ENCODE measurements at places on chromosomes 6 and 20. TPM values are rescaled to one million over a fixed set of nuclear protein-coding genes. Genes with fewer than 3 reads are reported as not detected.

Gene CFB
- total RNA-seq, result 11.4 TPM

Gene MCHR2
- not detected for total RNA-seq

Gene PRPH2
- 3.0 TPM for total RNA-seq

Gene KCNQ5
- 0.17 TPM for total RNA-seq

Gene ZCCHC3
- total RNA-seq, result 25.1 TPM

Gene RAET1G
- 0.82 TPM for total RNA-seq

Gene PCED1A
- total RNA-seq, result 41.4 TPM

Gene TDRD6
- total RNA-seq, result not detected

Gene ELOVL2
- 0.09 TPM for total RNA-seq

Gene CALHM4
- not detected for total RNA-seq

Gene CDH26
- total RNA-seq, result not detected

Gene SRMS
- not detected for total RNA-seq

Gene PHACTR3
- not detected for total RNA-seq

Gene AVP
- not detected for total RNA-seq

Gene PNLDC1
- total RNA-seq, result not detected

Gene BHLHE23
- total RNA-seq, result not detected

Gene GABRR1
- not detected for total RNA-seq

Gene UNC93A
- not detected for total RNA-seq

Gene EEF1A2
- 0.09 TPM for total RNA-seq

Gene SIRPD
- total RNA-seq, result not detected

Gene TMEM244
- not detected for total RNA-seq

Gene SLC17A4
- total RNA-seq, result not detected

Gene PTCHD4
- total RNA-seq, result 2.5 TPM

Gene HLA-DRA
- total RNA-seq, result not detected

Gene RREB1
- 13.6 TPM for total RNA-seq

Gene PROKR2
- not detected for total RNA-seq

Gene PCMTD2
- total RNA-seq, result 31.2 TPM

Gene BPI
- 0.12 TPM for total RNA-seq

Gene TSHZ2
- total RNA-seq, result 16.3 TPM

Gene AHI1
- 8.7 TPM for total RNA-seq

Gene CD93
- 4.9 TPM for total RNA-seq

Gene CDH4
- total RNA-seq, result 0.82 TPM

Gene MAPK14
- 36.6 TPM for total RNA-seq

Gene MYO6
- 6.4 TPM for total RNA-seq

Gene LINC00237
- total RNA-seq, result not detected

Gene PRICKLE4
- 0.43 TPM for total RNA-seq

Gene CRISP2
- not detected for total RNA-seq

All from pericardium fibroblast (primary cell).